ENCODE measurements at places on chromosomes 1 and 21.

DNA sequence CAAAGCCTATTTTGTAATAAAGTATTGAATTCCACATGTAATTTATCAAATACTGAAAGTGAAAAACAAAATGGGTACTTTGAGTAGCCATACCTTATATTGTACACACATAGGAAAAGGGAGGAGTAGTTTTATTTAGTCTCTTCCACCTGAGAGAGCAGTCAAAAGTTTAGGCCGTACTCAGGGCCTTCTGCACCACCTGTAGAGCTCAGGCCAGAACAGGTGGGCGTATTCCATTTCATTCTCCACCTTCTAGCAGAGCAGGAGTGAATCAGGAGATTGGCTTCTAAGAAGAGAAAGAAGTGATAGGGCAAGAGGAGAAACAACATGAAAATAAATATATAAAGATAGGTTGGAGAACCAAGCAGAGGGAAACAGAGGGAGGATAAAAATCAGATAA, 44.0 kb downstream of the TRAF5 start:
- no peak for DNase-seq

DNA sequence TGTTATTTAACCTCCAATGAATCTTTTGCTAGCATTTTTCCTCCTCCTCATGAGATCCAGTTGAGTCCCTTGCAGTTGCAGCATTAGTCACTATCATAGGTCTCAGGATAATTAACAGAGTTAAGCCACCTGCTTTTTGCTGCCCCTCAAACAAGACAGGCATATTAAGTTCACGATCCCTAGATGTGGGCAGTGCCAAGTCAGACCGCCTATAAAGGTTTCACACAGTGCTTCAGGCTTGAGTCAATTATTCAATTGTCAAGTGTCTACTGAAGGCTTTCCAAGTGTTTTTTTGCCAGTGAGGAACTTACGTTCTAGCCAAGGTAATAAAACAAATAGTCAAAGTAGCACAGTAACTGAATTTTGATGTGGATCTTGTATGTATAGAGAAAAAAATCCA, 175.0 kb downstream of the DAB1 start:
- no peak for DNase-seq

- peak; percentile 39 for DNase-seq
Measured at GRCh38 chr1:160742428-160743127, 3.5 kb downstream of the SLAMF7 start.

- DNase-seq, result no peak
Measured at GRCh38 chr1:23895082-23895481, 18.1 kb downstream of the CNR2 start.

DNA sequence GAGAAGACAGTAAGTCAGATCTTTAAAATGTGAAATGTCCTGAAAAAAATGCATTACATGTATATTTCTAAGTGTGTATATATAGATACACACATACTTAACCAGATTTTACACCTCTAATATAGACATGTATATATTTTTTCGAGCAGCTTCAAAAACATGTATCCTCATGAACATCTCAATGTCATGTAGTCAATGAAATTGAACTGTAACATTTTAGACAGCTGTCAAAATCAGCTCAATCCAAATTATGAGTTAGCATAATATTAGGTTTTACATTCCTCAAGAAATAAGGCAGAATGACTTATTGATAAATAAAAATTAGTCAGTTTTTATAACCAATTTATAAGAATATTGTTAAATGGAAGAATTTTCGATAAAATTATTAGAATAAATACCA, 665.7 kb downstream of the BRINP3 start:
- no peak for DNase-seq

GRCh38 chr1:148307583-148308185, 155.6 kb upstream of the NBPF11 start:
- DNase-seq, result no peak

DNA sequence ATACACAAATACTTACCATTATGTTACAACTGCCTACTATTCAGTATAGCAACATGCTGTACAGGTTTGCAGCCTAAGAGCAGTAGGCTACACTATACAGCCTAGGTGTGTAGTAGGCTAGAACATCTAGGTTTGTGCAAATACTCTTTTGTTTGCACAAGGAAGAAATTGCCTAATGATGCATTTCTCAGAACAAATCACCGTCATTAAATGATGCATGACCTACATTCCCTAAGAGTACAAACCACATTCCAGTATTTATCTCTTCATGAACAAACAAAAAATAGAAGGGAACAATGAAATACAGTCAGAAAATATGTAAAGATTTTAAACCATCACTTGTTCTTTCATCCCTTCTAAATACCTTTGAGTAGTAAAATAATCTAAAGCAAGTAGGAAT, 109.7 kb upstream of the HP1BP3 start:
- DNase-seq, result no peak

DNA sequence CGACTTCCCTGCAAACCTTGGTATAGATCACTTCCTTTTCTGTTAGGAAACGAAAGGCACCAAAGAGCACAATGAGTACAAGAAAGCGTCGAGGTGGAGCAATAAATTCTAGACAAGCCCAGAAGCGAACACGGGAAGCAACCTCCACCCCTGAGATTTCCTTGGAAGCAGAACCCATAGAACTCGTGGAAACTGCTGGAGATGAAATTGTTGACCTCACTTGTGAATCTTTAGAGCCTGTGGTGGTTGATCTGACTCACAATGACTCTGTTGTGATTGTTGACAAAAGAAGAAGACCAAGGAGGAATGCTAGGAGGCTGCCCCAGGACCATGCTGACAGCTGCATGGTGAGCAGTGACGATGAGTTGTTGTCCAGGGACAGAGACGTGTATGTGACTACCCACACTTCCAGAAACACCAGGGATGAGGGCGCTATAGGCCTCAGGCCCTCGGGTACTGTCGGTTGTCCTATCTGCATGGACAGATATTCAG, 18.5 kb downstream of the FAM89A start:
- DNase-seq, result no peak

DNA sequence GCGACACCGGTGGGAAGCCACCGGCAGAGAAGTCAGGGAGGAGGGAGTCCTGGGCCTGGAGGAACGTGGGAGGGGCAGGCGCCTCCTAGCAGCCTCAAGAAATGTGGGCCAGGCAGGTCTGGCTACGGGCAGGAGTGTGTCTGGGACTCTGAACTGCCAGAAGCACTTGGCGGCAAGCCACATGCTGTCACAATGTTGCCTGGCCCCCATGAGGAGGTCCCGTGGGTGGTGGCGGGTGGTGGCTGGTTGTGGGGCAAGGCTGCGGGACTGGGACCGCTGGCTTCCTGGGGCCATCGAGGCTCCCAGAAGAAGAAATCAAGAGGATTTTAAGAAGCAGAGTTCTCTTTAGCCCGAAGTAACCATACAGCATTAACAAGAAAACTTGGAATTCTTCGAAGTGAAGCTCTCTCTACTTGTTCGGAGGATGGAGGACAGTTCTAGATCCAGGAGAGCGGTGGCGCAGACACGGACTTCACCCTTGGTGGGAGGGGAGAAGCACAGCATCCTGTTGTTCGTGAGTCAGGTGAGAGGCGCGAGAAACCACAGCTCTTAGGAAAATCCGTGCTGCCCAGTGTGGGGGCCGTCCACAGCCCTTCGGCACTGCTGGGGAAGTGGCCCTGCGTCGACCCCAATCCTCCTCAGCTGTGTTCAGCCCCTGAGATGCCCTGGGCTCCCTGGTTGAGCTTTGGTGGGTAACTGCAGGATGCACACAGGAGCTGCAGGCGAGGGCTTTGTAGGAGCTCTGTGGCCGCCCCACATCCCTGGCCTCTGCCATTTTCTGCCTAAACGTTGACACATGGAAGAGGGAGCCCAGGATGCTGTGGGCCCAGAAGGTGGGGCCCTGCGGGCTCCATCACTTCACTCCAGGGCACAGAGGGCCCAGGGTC, 12.4 kb downstream of the SKI start:
- no peak for DNase-seq

DNA sequence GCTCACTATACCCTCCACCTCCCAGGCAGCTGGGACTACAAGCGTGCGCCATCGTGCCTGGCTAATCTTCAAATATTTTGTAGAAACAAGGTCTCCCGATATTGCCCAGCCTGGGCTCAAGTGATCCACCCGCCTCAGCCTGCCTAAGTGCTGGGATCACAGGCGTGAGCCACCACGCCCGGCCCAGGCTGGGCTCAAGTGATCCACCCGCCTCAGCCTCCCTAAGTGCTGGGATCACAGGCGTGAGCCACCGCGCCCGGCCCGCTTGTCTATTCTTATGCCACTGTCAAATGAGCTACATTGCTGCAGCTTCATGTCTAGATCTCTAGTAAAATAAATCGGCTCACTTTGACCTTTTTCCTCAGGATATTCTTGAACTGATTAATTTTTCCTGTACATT, 107.7 kb upstream of the COL6A1 start:
- DNase-seq, result no peak

- DNase-seq, result no peak
Measured at GRCh38 chr1:55531644-55532043, 316.5 kb upstream of the USP24 start.

DNA sequence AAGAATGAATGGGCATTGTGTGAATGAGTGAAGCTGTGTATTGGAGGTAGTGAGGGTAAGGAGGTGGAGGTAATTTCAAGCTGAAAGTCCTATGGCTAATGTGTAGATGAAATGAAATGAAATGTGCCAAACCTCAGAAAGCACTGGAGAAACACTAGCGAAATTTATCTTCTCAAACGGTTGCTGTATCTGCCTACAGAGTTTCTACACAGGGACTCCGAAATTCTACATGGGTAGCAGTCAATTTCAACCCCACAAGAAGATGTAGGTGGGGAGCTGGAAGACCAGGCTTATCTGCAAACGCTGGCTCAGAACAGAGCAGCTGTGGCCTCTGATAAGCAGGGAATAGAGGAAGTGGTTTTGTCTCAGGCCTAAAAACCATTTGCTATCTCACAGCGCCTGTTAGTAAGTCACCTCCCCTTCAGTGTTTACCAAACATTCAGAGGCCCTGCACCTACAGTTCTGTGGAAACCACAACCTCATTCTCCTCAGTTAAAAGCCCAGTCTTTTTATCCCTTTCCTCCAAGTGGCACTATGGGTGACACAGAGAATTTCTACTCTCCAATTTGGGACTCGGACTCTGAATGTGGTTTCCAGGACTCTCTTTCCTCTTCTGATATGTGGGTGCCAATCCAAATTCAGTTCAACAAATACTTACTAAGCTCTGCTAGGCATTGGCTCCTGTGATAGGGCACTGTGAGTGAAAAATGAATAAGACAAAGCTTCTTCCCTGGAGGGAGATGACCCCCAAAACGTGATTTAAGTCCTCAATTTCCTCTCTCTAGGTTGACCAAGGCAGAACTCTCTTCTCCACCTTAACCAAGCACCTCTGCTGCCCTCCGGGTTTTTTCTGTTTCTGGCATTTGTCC, 17.2 kb upstream of the SLAMF6 start:
- DNase-seq, result peak; percentile 76

GRCh38 chr1:29011775-29012174, 97.4 kb downstream of the EPB41 start:
- DNase-seq, result no peak

Data from CD4-positive, alpha-beta T cell treated with Interleukin-21 for 1 hour (primary cell).